B cell (primary cell): ENCODE measurements at places on chromosomes 11 and 22. TPM values are rescaled to one million over a fixed set of nuclear protein-coding genes. Genes with fewer than 3 reads are reported as not detected.

DNA sequence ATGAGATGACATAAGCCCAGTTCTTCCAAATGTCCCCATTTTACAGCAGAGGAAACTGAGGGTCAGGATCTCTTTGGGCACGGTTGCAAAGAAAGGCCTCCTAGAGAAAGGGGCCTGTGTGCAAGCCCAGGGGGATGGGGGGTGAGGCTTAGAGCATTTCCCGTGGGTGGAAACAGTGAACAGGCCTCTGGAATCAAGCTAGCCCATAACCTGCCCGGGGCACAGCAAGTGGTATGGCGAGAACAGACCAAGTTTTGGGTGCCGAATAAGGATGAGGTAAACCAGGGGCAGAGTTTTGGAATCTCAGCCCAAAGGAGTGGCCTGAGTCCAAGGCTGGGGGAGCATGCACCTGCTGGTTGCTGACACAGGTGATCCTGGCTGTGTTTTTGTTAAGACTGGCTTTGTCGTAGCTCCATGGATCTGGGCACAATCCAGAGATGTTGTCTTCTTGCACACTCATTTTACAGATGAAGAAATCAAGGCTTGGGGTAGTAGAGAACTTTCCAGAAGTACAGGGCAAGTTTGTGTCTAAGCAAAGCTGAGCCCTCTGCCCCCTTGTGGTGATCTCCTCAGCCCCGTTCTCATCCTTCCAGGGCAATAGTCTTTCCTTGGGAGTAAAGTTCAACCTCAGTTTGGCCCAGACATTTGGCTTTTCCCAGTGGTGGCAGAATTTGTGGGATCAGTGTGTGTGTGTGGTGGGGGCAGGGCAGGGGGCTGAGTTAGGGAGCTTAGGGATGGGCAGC, 53.5 kb upstream of the MYEOV start:
- DNase-seq, result no peak

GRCh38 chr11:86369668-86370067, 5.0 kb upstream of the CCDC81 start:
- no peak for DNase-seq

DNA sequence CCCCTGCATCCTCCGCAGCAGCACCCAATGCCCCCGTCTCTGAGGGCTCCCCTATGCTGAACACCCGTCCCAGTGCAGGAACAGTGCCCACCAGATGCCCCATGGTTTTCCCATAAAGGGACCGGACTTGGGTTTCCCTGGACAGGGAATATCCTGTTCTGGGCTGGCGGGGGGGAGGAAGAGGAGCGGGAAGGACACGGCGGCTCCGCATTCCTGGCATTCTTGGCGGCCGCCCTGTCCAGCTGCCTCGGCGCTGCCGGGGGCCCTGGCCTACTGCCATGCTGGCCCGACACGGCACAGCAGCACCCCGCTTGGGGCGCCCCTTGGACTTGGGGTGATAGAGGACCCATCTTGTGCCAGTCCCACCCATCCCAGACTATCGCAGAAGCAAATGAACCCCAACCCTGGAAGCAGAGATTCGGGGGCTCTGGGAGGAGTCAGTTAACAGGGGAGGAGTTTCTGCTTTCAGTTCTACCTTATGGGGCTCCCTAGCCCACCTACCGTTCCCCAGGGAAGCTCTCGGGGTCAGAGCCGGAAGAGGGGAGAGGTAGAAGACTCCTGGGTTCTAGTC, 23.7 kb upstream of the CBX7 start:
- DNase-seq, result no peak

Gene C11orf87
- total RNA-seq, result not detected in 2 replicates
